Sigmoid colon (tissue), 7 donors: ENCODE measurements at places on chromosomes 12 and 14. TPM values are rescaled to one million over a fixed set of nuclear protein-coding genes. Genes with fewer than 3 reads are reported as not detected.

PRIMA1 gene
- polyA plus RNA-seq, result 7.6 TPM

ALX1 gene
- polyA plus RNA-seq, result not detected

DAO gene
- polyA plus RNA-seq, result 4.2 TPM

NGB gene
- polyA plus RNA-seq, result 1.9 TPM

CERS5 gene
- polyA plus RNA-seq, result 5.3 TPM

NTF3 gene
- polyA plus RNA-seq, result not detected

PLXNC1 gene
- 4.3 TPM for polyA plus RNA-seq

RD3L gene
- not detected for polyA plus RNA-seq

GNG2 gene
- polyA plus RNA-seq, result 18.4 TPM

GPN3 gene
- 12.9 TPM for polyA plus RNA-seq

FICD gene
- polyA plus RNA-seq, result 2.9 TPM

BBOF1 gene
- 6.6 TPM for polyA plus RNA-seq

PTPRO gene
- polyA plus RNA-seq, result 2.8 TPM

ADAM21 gene
- not detected for polyA plus RNA-seq

PYGL gene
- polyA plus RNA-seq, result 21.7 TPM

FAM90A1 gene
- polyA plus RNA-seq, result not detected

MIP gene
- polyA plus RNA-seq, result 0.09 TPM

TRPV4 gene
- polyA plus RNA-seq, result 0.23 TPM

NYNRIN gene
- polyA plus RNA-seq, result 6.5 TPM

C3AR1 gene
- polyA plus RNA-seq, result 7.6 TPM

BCL2L14 gene
- polyA plus RNA-seq, result 41.8 TPM

SERPINA12 gene
- polyA plus RNA-seq, result not detected

LTBR gene
- 36.3 TPM for polyA plus RNA-seq

KRT81 gene
- 0.17 TPM for polyA plus RNA-seq

KCNH5 gene
- not detected for polyA plus RNA-seq

PLCZ1 gene
- not detected for polyA plus RNA-seq

KLRC1 gene
- 1.3 TPM for polyA plus RNA-seq

TRAFD1 gene
- 42.1 TPM for polyA plus RNA-seq

C14orf132 gene
- polyA plus RNA-seq, result 2.4 TPM

GPATCH2L gene
- polyA plus RNA-seq, result 1.8 TPM

MYRFL gene
- 0.48 TPM for polyA plus RNA-seq

PLBD2 gene
- polyA plus RNA-seq, result 8.3 TPM

LAG3 gene
- 0.60 TPM for polyA plus RNA-seq

OAS3 gene
- 37.0 TPM for polyA plus RNA-seq

NRL gene
- polyA plus RNA-seq, result 1.8 TPM

TEX52 gene
- polyA plus RNA-seq, result not detected

AEBP2 gene
- polyA plus RNA-seq, result 11.4 TPM

IFNG-AS1 gene
- polyA plus RNA-seq, result not detected

WDHD1 gene
- 1.4 TPM for polyA plus RNA-seq

DCN gene
- polyA plus RNA-seq, result 380 TPM

PPM1H gene
- polyA plus RNA-seq, result 3.1 TPM

DIO3 gene
- 2.4 TPM for polyA plus RNA-seq

LUM gene
- polyA plus RNA-seq, result 44.4 TPM

AICDA gene
- polyA plus RNA-seq, result 0.80 TPM

AQP2 gene
- not detected for polyA plus RNA-seq

EXD2 gene
- polyA plus RNA-seq, result 13.5 TPM

TTC8 gene
- 8.0 TPM for polyA plus RNA-seq

RASSF8 gene
- polyA plus RNA-seq, result 6.0 TPM

APOLD1 gene
- 6.0 TPM for polyA plus RNA-seq

INHBC gene
- polyA plus RNA-seq, result not detected

TAS2R9 gene
- not detected for polyA plus RNA-seq

SAMD4A gene
- 7.8 TPM for polyA plus RNA-seq

OVCH1 gene
- not detected for polyA plus RNA-seq
